ENCODE measurements at places on chromosomes 4 and X.

- no peak for DNase-seq
These were observed 62.9 kb downstream of the NELFA start for GRCh38 chr4:1945912-1946311.

DNA sequence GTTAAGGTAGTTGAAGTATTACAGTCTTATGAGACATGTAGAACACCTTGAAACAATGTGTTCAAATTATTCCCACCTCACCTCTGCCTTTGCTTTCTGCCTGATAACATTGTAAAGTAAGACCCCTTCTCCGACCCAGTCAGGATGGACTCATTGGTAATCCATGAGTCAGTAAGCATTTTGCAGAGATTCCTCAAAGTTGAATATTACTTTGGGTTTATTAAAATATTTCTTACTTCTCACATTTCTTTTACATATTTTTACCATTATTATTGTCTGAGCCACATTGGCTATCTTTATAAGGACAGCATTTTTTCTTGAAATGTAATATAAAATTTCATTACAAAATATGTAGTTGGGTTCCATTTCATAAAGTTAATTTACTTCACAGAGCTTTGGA is 201.6 kb downstream of the BMPR1B start:
- DNase-seq = no peak

- no peak for DNase-seq
These were observed 3.0 kb downstream of the LINC00632 start for GRCh38 chrX:140712413-140713173.

GRCh38 chrX:63743596-63743995 is 41.4 kb downstream of the ARHGEF9 start:
- no peak for DNase-seq

DNA sequence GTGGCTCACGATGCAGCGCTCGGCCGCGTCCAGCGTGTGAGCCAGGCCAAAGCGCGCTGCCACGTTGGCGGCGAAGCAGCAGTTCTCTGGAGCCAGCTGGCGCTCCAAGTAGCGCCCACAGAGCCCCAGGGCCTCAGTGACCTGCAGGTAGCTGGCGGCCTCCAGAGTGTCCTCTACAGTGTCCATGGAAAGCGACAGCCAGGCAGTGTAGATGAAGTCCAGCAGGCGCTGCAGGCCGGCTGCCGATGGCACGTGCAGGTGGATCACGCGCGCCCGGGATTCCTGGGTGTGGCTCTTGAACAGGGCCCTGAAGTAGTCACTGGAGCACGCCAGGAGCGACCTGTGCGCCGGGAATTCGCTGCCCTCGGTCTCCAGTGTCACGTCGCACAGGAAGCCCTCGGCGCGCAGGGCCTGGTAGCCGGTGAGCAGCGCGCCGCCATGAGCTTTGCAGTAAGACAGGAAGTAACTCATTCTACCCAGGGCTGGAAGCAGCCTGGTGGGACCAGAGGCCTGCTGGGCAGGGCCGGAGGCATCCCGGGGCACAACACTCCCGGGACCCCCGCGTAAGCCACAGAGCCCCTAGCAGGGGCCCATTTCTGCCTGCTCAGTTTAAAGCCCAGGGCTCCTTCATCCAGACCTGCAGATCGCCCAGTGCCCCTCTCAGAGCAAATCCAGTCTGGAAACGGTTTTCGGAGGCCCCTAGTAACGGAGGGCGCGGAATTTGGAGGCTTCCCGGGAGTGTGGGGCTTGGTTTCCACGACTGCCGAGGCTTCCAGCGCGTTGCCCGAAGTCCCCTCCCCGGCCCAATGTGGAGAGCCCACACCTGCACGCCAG is 595 bp downstream of the KLHL34 start:
- DNase-seq = no peak

GRCh38 chrX:71665747-71666146 is 1.6 kb upstream of the LOC101059915 start:
- no peak for DNase-seq

DNA sequence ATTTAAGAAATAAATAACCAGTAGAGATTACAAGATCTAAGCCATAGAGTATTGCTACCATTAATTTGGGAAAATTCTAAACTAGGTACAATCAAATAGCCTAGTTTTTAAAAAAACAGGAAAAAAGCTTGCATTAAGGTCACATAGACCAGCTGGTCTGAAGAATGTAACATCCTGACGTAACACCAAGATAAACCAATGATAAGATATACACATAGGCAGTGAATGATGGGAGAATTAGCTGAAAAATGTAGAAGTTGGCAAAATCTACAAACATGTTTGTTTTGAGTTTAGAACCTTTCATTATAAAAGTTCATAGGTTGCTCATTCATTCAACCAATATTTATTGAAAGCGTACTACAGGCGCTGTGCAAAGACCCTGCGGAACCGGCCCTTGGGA is 120.0 kb downstream of the SH3RF1 start:
- no peak for DNase-seq

DNA sequence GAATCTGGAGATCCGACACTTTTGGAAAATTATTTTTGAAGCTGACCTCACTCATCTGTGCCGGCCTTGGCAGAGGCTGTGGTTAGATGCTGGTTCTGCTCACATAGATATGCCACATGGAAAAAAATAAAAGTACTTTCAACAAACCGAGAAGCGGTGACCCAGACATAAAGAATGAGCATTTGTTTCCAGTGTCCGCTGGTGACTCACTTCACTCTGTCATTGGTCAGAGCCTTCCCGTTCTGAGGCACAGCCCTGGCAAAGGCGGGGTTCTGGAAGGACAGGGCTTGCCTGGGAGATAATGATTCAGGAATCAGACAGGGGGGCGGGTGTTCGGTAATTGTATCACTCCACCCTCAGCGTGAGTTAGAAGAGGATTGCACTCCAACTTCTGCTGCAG is 172.4 kb upstream of the MXRA5 start:
- no peak for DNase-seq

GRCh38 chr4:122044501-122044900 is 92.6 kb upstream of the TRPC3 start:
- no peak for DNase-seq

DNA sequence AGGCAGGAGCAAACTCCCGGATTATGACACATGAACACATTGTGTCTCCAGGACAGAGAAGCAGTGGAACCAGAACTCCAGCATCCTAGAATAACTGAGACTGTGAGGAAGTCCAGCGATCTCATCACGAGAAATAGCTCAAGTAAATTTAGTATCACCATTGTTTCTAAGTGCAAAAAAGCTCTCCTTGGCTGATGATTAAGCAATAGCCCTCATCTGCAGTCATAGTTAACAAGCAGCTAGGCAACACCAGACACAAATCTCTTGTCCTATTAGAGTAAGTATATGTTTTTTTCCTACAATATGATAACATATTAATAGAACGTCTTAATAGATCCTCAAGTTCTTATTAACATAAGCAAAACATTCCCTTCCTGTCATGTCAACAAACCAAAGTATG is 2.4 kb upstream of the CFAP299 start:
- DNase-seq = no peak

GRCh38 chrX:13051167-13051528 is 6.7 kb upstream of the FAM9C start:
- DNase-seq = no peak

DNA sequence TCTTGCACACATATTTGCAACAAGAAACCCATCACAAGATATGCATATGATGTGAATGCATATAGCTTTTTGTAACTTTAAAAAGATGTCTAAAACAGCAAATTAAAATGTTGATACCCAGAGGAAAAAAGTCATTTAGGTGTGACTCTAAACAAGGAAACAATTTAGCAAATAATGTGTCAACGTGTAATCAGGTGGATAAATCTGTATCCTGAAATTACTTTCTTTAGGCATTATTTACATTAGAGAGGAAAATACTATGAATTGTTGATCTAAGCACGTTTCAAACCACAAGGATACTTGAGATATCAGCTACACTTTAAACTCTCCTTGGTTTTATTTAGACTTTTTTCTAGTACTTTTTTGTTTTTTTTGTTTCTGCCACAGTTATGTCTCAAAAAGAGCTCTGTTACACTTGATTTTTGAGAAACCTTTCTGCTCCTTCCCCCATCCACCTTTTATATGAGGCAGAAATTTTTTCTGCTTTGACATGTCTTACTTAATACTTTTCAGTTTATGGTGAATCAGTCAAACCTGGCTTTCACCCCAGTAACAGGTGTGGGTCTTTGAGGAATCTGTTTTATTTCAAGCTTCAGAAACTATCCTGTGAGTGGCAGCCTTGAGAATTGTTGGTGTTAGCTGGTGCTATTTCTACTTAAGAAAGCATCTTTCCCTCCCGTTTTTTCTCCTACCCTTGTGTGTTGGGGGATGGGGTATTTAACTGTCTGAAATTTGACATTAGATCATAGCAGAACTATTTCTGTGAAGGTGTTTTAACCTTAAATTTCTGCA is 1.9 kb downstream of the NPNT start:
- DNase-seq = no peak

DNA sequence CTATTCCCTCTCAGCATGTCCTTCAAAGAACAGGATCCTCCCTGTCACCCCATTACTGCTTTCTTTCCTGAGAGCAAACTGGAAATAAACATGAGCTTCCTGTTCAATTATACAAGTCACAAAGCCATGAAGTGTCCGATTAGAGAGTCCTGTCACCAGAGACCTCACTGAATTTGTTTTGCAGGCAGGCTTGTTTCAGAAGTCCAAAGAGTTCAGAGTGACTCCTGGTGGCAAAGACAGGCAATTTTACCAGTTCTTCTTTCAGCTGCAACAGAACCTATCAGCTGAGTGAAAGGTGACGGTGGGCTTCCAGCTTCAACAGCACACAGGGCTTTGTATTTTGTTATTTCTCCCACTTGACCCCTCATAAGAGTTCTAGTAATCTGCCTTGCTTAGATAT is 6.4 kb downstream of the ELK1 start:
- DNase-seq = no peak

DNA sequence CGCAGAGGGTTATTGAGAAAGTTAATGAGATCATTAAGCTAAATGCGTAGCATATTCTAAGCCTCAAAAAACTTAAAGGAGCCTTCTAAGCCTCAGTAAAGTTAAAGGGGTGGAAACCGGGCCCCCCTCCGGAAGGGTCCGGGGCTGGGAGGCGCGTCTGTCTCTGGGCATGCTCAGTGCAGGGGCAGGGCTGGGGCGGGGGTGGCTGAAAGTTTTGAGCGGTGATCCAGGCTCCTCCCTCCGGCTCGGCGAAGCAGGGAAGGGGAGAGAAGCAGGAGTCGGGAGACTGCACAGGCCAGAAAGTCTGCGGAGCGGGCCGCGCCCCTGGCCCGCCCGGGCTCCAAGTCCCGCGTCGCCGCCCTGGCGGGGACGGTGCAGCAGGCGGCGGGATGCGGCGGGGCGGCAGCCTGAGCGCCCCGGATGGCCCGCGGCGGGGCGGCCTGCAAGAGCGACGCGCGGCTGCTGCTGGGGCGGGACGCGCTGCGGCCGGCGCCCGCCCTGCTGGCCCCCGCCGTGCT is at the start of gene EVC:
Gene EVC, plus strand, starts transcription at position 241 of the 518 bp plus-strand sequence. Its CDS starts 180 bp downstream, at position 421.
- DNase-seq = no peak

GRCh38 chr4:7077371-7077770 is 9.5 kb upstream of the GRPEL1 start:
- DNase-seq = no peak

GRCh38 chrX:123077631-123078030 is 106.4 kb upstream of the GRIA3 start:
- no peak for DNase-seq

DNA sequence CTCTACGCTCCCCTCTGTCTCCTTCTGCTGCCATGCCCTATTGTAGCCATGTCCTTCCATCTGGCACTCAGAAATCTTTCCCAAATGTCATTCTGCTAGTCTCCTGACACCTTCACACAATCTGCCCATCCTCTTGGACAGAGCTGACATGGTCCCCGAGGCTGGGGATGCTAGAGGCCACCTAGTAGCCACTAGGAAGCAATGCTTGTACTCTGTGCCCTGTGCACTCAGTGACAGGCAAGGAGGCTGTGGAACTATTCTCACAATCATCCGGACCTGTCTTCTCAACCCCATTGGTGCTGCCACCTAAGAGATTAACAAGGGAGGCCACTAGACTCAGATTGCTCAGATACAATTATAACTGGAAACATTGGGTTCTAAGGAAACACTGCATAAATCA is 112.6 kb upstream of the TMEM164 start:
- DNase-seq = no peak

DNA sequence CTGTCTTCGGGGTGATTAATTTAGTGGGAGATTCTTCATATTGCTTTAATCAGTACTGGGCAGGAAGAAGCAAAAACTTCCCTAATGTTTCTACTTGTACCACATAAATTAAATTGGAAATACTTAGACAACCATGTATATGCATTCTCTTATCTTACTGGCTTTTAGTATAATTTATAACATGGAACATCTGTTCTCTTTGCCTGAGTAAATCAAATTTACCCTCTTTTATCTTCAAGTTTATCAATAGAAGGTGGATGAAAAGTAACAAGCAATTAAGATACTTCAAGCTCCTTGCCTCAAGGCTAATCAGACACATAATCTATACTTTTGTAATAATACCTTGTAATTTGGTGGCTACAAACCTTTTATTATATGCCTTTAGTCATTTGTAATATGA is 274.4 kb upstream of the ARX start:
- DNase-seq = no peak

GRCh38 chrX:117969328-117969727 is 147.3 kb downstream of the KLHL13 start:
- DNase-seq = no peak

DNA sequence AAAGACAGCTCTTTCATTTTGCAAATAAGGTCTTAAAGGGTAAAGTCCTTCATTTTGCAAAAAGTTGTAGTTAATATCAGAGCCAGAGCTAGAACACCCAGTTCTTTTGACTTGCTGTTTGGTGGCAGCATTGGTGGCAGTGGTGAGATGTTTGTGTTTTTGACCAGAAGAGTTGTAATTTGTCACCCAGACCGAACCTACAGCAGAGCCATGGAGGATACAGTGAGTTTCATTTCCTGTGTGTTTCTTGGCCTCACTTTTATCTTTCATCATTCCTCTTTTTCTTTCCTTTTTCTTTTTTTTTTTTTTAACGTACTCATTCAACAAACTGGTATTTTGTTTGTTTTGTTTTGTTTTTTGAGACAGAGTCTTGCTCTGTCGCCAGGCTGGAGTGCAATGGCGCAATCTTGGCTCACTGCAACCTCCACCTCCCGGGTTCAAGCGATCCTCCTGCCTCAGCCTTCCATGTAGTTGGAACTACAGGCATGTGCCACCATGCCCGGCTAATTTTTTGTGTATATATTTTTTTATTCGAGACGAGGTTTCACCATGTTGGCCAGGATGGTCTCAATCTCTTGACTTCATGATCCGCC is 116.4 kb downstream of the AFF1 start:
- DNase-seq = no peak

GRCh38 chrX:17632942-17633341 is 104.4 kb upstream of the SCML1 start:
- DNase-seq = no peak

GRCh38 chrX:112056886-112057285 is 25.7 kb downstream of the TRPC5 start:
- no peak for DNase-seq

Data from GM18507 (cell line).